ENCODE measurements at places on chromosomes 5 and 9.

GRCh38 chr9:9750719-9751118 is 862.1 kb downstream of the PTPRD start:
- no peak for DNase-seq

DNA sequence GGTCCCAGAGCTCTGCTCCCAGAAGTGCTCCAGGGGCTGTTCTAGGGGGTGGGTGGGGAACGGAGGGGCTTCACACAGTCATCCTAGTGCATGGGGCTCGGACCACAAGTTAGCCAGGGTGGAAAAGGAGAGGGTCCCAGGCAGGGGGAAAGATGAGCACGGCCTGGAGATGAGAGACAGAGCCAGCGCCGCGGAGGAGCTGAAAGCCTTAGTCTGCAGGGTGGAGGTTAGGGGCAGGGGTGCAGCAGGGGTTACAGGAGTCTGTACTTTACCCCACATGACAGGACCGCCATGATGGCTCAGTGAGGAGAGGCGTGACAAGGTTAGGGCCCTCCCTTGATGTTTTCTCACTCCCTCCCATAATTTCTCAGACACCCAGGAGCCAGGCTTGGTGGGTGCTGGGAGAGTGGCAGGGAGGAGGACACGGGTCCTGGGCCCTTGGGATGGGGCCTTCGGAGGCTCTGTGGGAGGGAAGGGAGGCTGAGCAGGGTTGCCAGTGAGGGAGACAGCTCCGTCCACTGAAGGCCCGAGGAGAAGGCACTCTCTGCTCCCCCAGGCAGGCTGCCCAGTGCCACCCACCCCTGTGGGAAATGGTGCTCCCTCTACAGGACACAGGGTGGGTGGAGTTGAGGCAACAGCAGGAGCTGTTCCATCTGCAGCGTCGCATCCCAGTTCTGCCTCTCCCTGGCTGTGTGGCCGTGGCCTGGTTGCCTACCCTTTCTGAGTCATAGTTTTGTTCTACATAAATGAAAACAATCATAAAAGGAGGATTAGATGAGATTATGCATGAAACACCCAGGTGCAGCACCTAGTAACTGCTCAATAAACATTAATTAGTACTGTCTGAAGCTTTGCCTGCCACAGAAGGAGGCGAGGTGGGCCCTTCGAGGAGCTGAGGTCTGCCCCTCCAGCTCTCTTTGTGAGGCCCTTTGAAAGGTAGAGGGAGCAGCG is 66.2 kb downstream of the NDST1 start:
- DNase-seq = no peak

DNA sequence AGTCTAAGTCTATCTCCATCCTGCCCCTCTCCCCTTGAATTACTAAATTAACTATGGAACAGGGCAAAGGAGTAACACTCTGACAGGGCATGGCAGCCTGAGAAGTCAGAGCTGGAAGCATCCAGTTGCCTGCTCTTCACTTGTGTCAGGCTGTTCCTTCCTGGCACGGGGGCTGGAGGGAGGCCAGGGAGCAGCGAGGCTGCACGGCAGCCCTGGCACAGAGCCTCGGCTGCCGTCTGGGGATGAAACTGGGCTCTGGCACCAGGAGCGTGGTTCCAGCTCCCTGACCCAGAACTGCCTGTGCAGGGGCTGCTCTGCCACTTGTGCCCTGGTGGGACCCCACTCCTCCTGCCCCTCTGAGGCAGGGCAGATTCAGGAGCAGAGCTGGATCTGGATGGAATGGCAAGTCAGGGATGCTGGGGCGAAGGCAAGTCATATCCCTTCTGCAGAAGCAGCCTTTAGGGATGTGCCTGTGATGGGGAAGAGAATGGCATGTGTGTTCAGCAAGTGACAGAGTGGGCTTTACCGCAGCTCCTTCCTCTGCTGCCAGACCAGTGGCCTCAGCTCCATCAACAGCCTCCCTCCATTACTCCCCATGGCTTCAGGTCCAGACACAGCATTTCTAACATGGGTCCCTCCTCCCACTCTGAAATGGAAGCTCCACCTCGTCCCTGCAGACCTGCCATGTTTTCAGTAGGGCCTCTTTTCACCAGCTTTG is 42.2 kb upstream of the PDE8B start:
- DNase-seq = peak; percentile 30

GRCh38 chr9:121985792-121986494 is 107.2 kb downstream of the TTLL11 start:
- no peak for DNase-seq

GRCh38 chr5:65434122-65434521 is 47.6 kb downstream of the ADAMTS6 start:
- DNase-seq = no peak

DNA sequence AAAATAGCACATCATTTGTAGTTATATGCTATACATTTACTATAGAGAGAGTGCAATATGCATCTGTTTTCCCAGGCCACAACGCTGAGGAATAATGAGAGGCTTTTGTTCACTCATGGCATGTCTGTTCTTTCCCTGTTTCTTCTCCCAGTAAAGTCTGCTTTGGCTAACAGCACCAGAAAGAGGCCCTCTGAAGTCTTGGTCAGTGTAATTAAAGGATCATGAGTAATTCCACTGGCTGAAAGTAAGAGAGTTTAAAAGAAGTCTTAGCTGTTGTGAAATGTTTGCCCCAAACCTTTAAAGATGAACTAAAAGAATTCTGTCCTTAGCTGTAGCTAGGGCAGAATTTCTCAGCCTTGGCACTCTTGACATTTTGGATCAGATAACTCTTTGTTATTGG is 228.8 kb downstream of the TLE4 start:
- no peak for DNase-seq

GRCh38 chr5:122415030-122415800 is 103.2 kb downstream of the SNCAIP start:
- DNase-seq = peak; percentile 46

- no peak for DNase-seq
These were observed 63.8 kb upstream of the RGMB start for GRCh38 chr5:98709681-98710080.

DNA sequence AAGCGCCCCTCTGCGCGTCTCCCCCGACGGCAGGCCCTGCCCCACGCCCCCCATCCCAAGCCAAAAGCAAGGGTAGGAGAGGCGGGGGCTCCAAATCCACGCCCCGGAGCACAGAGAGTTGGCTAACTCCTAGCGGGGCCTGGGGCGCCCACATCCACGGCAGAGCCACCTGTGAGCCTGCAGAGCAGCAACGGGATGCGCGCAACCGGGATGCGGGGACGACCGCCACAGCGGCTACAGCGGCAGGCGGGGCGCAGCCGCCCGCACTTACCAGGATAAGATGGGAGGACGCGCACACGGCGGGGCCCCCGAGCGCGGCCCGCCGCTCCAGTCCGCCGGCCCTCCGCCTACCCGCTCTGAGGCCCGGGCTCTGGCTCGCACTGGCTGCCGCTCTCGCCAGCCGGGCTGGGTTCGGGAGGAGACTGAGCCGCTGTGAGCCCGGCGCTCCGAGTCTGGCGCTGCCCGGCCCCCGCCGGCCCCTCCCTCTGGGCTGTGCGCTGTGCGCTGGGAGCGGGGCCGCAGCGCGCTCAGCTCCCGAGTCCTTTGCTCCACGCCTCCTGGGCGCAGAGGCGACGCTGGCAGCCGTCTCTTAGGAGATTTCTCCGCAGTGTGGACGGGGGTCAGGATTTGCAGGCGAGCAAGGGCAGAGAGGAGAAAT is at the start of gene SLC24A2:
SLC24A2 (minus strand) TSS at position 424 of the 658 bp plus-strand sequence.
- DNase-seq = no peak

DNA sequence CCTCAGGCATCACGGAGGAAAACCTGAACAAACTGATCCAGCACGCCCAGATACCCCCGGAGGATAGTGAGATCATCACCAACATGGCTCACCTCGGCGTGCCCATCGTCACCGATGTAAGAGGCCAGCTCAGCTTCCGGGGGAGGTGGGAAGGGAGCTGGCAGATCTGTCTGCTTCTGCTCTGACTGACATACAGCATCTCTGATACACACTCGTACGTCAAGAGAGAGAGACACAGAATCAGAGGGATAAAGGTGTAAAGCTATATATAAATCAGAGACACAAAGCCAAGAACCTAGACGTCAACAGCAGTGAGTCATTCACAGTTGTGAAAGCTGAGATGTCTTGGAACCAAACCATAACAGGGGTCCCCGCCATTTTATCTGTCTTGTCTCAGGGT is 30.1 kb upstream of the CFAP157 start:
- DNase-seq = no peak

GRCh38 chr9:95505717-95506427 is 10.9 kb downstream of the PTCH1 start:
- peak; percentile 76 for DNase-seq

- no peak for DNase-seq
These were observed 403.7 kb upstream of the ZNF608 start for GRCh38 chr5:125150041-125150669.

GRCh38 chr9:116149844-116150243 is 3.7 kb upstream of the PAPPA start:
- peak; percentile 30 for DNase-seq

- no peak for DNase-seq
These were observed 75.2 kb downstream of the ZNF608 start for GRCh38 chr5:124671193-124671592.

DNA sequence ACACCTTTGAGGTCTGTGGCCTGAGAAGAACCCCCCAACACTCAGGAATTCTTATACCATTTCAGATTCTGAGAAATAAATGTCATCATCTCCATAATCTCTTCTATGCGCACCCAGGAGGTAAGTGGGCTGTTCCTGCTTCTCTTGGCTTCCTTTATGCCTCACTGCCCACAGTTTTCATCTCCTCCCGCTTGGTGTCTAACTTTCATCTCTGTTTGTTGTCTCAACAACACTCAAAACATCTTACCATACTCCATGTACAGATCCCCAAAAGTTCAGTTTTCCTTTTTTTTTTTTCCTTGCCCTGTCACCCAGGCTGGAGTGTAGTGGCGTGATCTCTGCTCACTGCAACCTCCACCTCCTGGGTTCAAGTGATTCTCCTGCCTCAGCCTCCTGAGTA is 170.2 kb upstream of the FREM1 start:
- DNase-seq = no peak

GRCh38 chr5:56831773-56832172 is 16.4 kb downstream of the MAP3K1 start:
- DNase-seq = no peak

- no peak for DNase-seq
These were observed 15.5 kb downstream of the IFT74 start for GRCh38 chr9:26971721-26972120.

DNA sequence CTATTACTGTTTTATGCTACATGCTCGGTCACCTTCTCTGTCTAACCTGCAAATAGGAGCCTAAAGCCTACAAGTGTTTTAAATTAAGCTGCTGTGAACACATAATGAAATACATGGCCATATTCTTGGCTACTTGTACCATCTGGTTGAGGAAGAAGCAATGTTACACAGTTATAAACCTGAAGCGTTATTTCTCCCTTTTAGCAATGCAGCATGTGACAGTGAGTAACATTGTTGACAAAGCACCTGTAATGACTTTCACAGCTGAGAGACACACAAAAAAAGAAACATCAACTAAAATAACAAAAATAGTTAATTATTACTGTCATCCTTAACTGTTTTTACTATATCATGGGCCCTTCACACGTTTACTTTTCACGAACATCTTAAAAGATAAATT is 146.9 kb downstream of the RORB start:
- no peak for DNase-seq

DNA sequence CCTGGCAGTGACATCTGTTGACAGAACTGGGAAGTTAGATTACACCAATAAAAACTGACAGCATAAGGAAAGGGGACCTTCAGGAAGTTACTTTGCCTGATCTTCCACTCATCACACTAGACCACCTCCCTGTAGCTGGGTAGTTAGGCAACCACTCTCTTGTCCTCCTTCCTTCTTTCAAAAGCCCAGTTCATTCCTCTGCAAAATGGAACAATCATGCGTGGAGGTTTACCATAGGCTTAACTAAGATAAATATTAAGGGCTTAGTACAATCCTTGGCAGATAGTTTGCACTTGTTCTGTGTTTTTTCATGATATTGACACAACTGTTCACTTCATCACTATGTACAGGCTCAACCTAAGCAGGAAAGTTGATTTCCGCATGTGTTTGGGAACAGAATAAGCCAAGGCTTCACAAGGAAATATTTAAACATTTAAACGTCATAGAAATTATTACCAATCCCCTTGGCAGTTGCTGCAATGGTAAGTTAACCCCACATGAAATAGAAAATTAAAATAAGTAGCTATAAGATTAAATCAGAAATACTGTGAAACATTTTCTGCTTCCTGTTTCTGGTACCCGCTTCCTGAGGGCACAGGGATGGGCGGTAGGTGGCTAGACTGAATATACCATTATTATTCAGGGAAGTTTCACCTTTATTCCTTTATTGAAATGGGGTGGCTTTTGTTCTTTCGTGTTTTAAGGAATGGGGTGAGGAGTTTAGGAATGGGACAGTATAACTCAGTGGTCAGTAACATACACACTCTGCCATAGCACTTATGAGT is 9.9 kb upstream of the PTGER4 start:
- DNase-seq = no peak

DNA sequence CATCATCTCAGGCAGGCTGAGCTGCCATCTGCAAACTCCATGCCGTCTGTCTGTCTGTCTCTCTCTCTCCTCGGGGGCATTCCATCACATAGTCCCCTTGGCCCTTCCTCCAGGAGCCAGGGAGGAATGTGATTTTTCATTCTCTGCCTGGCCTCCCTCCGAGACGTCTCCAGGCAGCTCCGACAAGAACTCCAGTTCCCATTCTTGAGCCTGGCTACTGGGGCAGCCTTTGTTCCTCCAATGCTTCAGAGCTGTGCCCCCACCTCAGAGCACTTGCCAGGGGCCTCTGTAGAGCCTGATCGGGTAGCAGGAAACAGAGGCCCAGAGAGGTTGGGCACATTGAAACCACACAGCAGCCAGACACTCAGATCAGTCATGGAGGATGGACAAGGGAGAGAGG is 74.0 kb downstream of the COL27A1 start:
- no peak for DNase-seq

GRCh38 chr5:138563340-138564118 is 11.7 kb downstream of the HSPA9 start:
- DNase-seq = no peak

DNA sequence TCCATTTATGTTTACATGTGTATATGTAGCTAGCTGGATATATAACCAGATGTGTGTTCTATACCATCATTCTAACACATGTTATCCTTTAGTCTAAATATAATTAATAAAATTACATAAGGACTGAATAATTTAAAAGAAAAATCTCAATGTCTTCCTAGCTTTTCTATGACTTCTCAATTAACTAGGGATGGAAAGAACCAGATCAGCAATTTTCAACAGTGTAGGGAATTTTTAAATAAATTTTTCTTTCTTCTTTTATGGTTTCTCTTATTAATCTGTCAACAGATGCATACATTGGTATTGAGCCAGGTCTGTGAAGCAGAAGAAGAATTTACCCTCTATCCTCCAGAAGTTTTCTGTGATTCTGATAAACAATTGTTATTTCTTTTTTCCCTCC is 2180.4 kb upstream of the C9orf72 start:
- no peak for DNase-seq

Data from BE2C (cell line).